ENCODE measurements at places on chromosomes 3 and 15.

DNA sequence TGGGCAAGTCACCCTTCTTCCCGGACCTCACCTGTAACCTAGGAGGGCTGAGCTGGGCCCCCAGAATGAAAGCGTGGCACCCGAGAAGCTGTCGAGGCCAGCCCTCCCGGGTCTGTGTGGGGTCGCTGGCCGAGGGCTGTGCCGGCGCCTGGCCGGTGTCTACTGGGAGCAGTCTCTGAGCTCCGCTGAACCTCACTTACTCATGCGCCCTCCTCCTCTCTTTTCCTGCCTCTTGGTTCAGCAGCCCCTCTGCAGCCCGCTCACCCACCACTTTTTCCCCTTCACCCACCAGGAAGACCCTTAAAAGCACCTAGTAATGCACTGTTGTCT lies 419 bp downstream of the HYKK start:
- no peak for DNase-seq

DNA sequence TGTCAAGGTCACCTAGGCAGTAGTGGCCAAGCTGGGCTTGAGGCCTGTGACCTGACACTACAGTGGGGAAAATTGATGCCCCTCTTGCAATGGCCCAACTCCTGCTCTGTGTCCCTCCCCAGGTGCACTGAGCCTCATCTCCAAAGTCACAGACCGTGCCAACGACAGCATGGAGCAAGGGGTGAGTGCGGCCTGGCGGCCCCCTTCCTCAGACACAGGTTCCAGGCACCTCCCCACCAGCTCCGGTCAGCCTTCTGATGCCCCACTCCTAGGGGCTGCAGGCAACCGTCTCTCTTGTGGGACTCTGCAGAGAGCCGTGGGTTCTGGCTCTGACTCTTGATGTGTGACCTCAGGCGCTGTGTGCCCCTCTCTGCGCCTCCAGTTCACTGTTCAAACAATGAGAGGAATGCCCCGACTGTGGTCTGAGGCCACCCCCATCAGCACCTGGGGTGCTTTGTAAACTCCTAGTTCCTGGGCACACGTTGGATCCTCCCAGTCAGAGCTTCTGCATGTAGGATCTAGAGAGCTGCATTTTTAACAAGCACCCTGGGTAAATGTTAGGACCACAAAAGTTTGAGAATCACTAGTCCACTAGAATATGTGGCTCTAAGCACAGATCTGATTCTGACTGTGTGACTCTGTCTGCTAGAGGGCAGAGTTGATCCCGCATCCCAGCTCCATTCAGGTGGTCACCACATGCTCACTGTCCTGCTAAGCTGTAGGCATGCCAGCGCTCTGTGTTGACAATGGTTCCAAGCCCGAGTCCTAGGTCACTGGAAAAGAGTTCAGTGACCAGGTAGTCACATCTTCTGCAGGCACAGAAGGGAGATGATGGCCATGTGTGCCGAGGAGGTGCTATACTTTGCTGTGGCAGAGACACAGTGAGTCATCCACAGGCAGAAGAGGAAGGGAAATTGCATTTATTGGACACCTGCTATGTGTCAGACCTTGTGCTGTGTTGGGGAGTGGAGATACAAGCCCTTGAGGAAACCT lies 46.2 kb upstream of the NR2C2 start:
- DNase-seq: no peak

DNA sequence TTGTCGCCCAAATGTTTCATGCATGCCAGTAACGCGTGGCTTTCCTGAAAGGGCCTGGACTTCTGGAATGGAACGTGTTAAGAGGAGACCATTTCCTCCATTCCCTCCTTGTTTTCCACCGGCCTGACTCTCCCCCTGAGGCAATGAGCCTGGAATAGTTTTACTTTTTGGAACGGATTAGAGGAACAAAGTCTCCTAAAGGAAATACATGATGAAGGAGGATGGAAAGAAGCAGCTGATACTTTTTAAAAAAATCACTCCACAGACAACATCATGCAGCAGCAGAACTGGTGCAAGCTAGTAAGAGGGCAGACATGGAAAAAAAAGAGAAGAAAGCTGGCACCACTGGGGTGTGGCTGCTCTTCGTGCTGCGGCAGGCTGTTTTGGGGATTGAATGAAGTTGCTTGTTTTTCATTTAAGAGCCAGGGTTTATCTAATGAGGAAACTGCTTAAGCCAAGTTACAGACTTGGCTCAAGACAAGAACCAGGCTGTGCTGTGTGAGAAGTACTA lies 3.6 kb upstream of the KBTBD12 start:
- no peak for DNase-seq

DNA sequence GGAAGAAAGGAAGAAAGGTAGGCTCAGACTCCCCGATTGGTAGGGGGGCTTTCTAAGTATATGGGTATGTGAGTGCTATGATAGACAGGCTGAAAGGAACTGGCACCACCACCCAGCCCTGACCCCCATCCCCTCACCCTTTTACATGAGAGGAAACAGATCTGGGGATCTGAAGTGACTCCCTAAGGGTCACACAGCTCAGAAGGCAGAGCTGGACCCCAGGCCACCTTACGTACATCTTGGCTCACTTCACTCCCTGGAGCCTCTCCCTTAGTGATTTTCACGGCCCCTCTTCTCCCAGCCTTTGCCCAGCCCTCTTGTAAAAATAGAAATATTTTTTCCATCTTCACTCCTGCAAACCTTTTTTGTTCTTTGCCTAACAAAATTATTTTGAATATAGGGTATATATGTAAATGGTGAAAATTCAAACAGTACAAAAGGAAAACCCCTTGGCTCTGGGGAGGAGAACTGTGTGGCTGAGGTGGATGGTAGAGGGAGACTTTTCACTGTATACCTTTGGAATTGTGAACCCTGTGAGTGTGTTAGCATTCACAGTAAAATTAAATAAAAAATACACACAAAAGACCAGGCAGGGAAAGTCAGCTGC lies 34.8 kb upstream of the POLG start:
- no peak for DNase-seq

DNA sequence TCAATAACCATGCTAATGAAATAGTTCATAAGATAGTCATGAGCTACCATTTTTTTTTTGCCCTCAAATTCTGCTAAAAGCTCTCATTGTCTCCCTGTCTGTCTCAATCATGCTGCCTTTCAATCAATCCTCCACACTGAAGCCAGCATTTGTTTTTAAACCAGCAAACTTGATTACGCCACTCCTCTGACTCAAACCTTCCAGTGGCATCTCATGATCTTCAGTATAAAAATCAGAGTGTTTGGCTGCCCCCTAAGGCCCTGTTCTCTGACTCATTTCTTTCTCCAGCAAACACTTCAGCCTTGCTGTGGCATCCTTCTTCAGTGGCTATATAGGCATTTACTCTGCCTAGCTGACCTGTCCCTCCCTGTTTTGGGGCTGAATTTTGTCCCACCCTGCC lies 36.0 kb upstream of the EOMES start:
- no peak for DNase-seq

- no peak for DNase-seq
Observed at GRCh38 chr3:171460725-171461524, 720 bp upstream of the TNIK start.

DNA sequence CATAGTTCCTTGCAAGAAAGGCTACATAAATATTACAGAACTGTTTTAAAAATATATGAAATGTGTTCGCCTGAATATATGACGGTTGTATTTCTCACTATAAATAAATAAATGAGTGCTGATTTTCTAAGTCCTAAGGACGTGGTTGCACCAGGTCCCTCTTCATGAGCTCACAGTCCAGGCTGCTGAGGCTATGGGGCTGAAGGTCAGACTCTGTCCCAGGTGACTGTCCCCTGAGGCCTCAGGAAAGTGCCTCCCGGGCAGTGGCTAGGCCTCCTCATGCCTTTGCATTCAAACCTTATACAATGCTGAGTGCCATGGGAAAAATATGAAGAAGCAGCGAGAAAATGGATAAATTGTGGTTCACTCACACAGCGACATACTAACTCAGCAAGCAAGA lies 43.5 kb upstream of the SSR3 start:
- no peak for DNase-seq

DNA sequence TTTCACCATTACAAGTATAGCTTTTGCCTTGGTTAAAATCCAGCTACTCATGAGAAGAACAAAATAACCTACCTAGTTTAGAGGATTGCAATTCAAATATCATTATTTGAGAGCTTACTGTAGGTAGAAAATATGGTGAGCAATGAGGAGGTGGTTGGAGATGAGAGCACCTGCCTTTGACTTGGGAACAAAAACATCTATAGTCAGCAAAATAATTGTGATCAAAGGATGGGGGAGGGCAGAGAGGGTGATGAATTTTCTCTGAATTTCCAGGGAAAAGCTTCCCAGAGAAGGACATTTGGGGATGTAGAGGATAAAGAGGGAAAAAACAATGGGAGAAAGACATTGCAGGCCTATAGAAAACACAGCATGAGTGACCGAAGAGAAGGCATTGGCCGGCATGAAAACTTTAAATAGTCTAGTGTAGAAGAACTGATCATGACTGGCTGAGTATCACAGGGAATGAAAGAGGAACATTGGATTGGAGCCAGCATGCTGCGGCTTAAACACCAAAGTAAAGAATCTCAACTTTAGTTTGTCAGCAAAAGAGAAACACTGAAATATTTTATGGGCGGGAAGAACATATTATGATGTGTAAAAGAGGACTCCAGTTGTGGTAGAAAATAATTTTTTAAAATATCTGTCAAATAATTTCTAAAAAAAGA lies 581.3 kb downstream of the UNC13C start:
- DNase-seq: no peak

- no peak for DNase-seq
Observed at GRCh38 chr15:55802600-55803376, 59.8 kb upstream of the PRTG start.

DNA sequence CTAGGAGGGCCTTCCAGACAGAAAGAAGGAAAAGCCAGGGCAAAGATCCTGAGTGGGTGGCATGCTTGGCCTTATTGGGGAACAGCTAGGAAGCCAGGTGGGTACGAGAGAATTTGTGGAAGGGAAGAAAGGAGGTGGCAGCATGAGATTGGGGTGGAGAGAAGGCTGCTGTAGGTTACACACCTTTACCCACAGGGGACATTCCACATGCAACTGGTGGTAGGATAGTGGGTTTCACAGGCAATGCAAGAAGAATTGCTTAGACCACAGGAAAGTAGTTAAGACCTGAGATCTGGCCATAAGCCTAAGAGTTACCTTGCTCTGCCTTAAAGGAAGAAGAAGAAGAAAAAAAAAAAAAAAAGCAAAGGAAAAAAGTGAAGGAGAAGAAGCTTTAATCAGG lies 19.8 kb downstream of the ANP32A start:
- DNase-seq: no peak

DNA sequence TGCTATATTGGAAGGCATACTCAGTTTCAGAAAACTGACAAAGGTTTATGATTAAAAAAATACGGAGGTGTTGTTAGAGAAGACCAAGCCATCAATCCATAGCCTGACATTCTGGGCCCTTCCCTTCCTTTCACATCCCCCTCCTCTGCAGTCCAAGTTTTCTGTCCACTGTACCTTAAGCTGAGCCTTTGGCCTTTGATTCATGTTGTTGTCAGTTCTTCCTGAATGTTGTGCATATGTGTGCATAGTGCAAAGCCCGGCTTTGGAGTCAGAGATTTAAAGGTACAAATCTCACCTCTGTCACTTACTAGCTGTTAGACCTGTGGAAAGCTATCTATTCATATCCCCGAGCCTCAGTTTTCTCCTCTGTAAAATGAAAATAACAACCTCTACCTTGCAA lies 104.9 kb upstream of the AGBL1 start:
- DNase-seq: no peak

- DNase-seq: no peak
Observed at GRCh38 chr15:88621789-88622604, 857 bp downstream of the AEN start.

DNA sequence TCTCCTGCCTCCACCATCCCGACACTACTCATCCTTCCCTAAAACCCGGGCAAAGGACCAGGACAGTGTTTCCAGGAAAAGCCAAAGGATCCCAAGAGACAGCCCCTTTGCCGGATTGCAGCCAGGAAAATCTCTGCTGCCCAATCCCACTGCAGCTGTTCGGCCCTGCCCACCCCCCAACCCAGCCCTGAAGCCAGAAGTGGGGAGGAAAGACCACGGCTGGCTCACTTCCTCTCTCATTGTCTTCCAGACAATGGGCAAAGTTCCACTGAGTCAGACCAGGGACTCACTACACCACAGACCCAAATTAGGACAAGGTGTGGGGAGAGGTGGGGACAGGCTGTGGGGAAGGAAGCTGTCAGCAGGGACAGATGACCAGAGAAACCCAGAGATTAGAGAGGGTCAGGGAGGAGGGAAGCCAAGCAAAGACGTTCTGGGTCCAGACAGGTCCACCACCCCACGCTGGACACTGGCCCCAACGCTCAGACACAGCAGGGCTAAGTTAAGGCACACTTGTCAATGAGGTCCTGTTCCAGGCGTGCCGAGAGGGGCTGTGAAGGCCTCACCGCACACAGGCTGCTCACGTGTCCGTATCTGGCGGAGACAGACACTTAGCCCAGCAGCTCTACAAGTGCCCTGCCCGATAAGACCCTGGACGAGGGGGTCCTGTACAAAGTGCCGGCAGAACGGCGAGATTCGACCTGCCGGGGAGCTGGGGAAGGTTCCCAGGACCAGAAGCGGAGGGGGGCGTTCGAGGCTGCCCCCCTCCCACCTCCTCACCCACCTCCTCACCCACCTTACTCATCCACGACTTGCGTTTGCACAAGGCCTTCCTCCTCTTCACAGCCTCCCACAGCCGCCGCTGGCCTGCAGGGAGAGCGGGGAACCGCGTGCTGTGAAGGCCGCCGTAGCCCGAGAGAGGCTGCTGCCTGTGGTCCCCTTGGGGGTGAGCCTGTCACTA lies 21.9 kb downstream of the TNK2 start:
- DNase-seq: no peak

DNA sequence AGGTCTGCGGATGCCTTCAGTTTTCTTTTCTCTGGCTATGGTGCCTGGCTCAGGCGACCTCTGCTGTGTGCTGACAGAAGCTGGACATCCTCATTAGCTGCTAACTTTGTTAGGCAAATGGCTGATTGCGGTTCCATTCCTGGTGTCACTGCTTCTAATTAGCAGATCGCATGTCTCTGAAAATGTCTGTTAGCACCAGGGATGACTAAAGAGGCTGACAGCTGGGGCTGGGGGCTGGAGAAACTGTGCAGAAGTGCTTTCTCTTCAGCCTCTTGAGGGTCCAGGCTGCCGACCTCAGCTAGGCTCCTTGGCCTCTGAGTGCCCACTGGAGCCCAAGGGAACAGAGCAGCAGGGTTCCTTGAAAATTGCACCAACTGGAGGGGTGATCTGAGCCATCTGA lies 39.3 kb downstream of the CHCHD6 start:
- DNase-seq: no peak

- no peak for DNase-seq
Observed at GRCh38 chr15:58931987-58932588, 1.4 kb downstream of the SLTM start.

DNA sequence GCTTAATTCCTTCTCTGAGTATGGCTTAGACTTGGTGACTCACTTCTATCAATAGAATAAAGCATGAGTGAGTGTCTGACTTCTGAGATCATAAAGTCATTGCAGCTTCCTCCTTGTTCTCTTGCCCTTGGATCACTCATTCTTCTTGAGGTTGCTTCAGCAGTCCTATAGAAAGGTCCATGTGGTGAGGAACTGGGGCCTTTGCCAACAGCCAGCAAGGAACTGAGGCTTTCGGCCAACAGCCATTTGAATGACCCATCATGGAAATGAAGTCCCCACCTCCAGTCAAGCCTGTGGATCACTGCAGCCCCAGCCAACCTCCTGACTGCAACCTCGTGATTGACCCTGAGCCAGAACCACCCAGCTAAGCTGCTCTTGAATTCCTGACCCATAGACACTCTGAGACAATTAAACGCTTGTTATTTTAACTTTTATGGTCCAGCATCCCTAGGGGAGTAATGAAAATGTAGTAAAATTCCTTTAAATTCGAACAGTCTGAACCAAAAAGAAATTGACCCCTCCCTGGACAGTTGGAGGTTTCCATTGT lies 84.5 kb downstream of the WDR76 start:
- no peak for DNase-seq

- DNase-seq: no peak
Observed at GRCh38 chr3:15380980-15381890, 46.1 kb downstream of the METTL6 start.
